ENCODE measurements at places on chromosomes 7 and 10.

DNA sequence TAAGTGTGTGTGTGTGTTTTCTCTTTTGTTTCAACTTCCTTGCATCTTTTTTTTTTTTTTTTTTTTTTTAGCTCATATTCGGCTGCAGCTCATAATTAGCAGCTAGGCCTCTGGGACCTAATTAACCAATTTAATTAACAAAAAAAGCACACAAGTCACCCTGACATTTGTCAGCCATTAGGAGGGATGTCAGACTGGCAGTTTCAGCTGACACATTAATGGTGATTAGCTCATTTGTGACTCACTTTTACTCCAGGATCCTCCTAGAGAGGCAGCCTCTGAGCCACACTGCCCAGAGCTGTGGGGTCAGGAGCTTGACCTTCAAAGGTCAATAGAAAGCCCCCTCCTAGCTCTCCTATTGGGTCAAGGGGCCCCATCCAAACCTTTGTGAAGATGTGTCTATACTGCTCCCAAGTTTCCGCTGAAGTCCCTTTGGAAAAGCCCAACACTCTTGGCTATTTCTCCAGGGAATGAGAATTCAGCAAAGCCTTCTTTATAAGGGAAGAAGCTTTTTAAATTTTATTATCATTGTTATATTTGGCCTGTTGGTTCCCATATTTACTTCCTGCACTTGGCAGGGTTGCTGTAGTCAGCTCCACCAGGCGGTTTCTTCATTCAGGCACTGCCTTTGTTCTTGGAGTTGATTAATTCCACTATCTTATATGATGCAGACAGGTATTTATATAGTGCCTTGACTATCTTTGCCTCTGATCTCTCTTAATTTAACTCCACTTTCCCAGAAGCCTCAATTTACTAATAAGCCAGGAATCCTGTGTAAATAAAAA lies 109.5 kb upstream of the HABP2 start:
- DNase-seq: no peak

- no peak for DNase-seq
These were observed 143.4 kb upstream of the PCGF5 start for GRCh38 chr10:91076991-91077548.

GRCh38 chr7:90938371-90938770 lies 325.9 kb upstream of the FZD1 start:
- DNase-seq: no peak

DNA sequence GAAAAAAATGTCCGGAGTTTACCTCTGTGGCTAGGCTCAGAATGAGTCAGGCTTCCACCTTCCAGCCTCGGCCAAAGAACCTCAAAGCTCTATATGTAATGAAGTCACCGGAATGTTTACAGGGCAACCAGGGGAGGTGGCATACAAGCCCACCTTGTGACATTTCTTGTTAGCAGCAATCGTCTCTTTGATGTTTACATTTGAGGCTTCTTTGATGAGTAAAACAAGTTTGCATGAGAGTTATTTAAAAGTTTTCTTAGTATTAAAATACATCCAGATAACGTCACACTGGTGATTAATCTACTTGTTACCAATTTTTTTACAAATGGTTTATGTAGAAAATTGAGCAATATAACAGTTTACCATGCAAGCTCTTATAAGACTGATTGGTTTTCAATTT lies 133.1 kb upstream of the ADAM12 start:
- DNase-seq: no peak

GRCh38 chr7:65230231-65230630 lies 143.4 kb upstream of the ZNF92 start:
- no peak for DNase-seq

DNA sequence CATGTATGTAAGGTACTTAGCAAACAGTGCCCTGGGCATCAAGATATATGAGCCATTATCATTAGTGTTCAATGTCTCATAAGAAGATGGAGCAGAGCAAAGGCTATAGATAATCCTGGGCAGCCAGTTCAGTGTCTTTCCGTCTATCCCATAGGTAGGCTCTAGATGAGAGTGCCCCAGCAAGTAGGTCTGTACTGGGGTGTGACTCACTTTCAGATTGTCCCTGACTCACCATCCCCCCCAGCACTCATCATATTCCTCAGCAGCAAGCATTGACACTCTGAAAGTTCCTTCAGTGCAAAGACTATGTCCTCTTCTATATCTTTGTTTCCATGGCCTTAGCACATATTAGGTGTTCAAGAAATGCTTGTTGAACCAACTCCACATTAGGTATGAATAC lies 20.0 kb upstream of the FAM204A start:
- no peak for DNase-seq

GRCh38 chr10:120948889-120949608 lies 97.9 kb downstream of the WDR11 start:
- DNase-seq: peak; percentile 23

GRCh38 chr7:132735476-132735875 lies 159.2 kb upstream of the PLXNA4 start:
- no peak for DNase-seq

- no peak for DNase-seq
These were observed 13.6 kb downstream of the EIF4EBP2 start for GRCh38 chr10:70417568-70417967.

- DNase-seq: no peak
These were observed 242.6 kb upstream of the HGF start for GRCh38 chr7:82012453-82012852.

DNA sequence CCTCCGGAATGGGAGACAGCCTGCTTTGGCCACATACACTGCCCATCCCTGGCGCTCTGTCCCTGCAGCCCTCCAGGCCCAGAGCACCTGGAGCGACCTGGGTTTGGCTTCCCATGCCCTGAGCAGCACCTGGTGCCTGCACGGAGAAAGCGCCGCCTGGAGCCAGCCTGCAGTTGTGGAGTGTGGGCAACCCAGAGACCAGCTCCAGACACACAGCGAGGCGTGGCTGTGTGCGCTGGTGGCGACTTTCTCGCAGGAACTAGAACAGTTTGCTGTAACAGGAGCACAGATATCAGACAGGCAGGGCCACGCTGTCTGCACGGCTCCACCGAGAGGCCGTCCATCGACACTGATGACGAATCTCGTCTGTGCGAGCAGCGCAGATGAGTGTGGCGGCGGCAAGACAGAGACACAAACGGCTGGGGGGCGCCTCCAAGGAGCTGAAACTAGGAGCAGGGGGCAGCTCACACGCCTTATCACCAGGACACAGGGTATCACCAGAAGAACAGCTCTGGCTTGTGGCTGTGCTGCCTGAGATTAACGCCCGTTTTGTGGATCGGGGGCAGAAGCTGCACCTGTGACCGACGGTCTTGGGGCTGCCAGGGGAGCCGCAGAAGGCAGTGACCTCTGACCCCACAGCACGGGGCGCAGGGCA lies 275.3 kb downstream of the DNAJB6 start:
- no peak for DNase-seq

- DNase-seq: no peak
These were observed 2.3 kb downstream of the DNTT start for GRCh38 chr10:96306516-96306915.

DNA sequence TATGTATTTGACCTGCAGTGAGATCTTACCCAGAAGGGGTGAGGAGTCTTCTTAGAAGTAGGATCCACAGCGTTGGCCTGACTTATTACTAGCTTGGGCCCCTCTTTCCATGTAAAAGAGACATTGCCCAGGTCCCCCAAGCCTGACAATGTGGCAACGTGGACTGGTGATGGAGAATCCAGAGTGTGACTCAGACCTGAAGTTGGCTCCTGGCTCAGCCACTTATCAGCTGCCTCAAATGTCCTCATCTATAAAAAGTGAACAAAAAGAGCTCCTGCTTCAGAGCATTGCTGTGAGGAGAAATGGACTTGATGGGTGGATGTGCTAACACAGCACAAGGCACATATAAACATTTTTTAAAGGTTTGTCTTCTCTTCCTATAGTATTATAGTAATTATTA lies 35.4 kb upstream of the TECTB start:
- no peak for DNase-seq

GRCh38 chr7:51456431-51457060 lies 139.9 kb upstream of the COBL start:
- DNase-seq: no peak

DNA sequence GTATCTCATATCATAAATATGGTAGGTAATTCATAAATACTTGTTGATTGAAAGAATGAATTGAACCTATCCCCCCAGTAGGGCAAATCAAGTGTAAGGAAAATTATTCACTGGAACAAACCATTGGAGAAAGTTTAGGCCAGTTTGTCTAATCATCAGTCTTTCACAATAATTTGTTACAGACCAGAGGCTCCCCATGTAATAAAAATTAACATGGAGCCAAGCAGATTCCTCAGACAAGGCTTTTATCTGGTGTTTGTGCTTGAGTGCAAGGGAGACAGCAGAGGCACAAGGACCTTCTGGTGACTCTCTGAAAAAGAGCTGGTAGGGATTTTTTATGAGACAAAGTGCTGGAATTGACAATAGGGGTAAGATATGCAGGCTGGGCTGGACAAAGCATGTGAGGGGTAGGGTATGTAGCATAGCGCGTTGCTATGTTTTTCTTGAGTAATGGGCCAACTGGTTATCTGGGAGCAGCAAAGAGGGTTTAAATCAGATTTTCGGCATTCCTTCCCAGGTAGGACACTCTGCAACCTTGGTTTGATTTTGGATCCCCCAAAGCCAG lies 7.8 kb upstream of the PANK1 start:
- no peak for DNase-seq

DNA sequence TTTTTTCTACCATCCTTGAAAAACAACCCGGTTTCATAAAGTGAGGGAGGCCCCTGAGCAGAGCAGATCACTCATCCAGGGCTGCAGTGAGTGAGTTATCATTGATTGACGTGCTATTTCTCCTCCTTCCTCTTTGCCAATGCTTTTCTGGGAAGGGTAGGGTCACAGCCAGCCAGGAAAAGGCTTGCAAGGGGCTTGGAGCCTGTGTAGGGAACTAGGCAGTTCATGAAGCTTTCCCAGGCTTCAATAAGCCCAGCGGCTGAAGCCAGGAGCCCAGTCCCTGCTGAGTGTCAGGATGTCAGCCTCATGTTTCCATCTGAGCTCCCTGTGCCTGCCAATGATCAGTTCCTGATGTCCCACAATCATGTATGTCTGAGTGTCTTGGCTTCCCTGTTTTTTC lies 584.7 kb downstream of the GALNT17 start:
- DNase-seq: no peak

- DNase-seq: no peak
These were observed 2.7 kb upstream of the EN2 start for GRCh38 chr7:155455132-155455693.

GRCh38 chr7:22680482-22680911 lies 46.5 kb upstream of the IL6 start:
- DNase-seq: no peak

- no peak for DNase-seq
These were observed 8.8 kb downstream of the DEPP1 start for GRCh38 chr10:44969854-44970253.

GRCh38 chr10:100568912-100569311 lies 33.2 kb downstream of the HIF1AN start:
- no peak for DNase-seq

DNA sequence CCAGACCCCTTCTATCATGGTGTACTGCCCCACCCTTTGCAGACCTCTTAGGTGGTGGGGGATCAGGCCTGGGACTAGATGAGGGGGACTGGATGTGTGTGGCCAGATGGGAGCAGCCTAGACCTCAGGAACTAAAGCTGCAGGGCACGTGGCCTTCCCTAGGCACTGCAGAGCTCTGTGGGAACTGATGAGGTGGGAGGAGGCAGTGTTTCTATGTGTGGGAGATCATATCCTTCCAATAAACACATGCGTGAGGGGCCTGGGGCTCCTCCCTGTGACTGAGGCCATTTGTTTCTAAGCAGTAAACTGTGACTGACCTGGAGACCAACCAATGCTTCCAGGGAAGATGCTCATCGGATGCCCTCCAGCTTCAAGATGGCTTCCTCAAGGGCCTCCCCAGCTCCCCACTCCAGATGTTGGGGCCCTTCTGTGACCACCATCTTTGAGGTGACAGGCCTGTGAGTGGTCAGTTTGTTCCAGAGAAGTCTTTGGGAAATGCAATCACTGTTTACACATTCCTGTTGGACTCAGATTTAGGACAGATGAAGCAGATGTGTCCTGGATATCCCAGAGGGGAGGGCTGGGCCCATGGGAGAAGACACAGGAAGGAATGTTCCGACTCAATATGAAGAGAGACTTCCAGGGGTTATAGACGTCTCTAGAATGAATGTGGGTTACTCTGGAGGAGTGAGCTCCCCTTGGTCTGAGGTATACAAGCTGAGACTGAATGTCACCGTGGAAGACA lies 23.6 kb upstream of the ZCCHC24 start:
- no peak for DNase-seq

GRCh38 chr7:158450476-158451124 lies 137.0 kb downstream of the PTPRN2 start:
- DNase-seq: no peak

- DNase-seq: no peak
These were observed 16.0 kb upstream of the LANCL2 start for GRCh38 chr7:55349121-55349520.

GRCh38 chr10:120076996-120077706 lies 184.6 kb downstream of the SEC23IP start:
- no peak for DNase-seq

GRCh38 chr7:17207220-17207619 lies 91.2 kb upstream of the AHR start:
- DNase-seq: no peak

DNA sequence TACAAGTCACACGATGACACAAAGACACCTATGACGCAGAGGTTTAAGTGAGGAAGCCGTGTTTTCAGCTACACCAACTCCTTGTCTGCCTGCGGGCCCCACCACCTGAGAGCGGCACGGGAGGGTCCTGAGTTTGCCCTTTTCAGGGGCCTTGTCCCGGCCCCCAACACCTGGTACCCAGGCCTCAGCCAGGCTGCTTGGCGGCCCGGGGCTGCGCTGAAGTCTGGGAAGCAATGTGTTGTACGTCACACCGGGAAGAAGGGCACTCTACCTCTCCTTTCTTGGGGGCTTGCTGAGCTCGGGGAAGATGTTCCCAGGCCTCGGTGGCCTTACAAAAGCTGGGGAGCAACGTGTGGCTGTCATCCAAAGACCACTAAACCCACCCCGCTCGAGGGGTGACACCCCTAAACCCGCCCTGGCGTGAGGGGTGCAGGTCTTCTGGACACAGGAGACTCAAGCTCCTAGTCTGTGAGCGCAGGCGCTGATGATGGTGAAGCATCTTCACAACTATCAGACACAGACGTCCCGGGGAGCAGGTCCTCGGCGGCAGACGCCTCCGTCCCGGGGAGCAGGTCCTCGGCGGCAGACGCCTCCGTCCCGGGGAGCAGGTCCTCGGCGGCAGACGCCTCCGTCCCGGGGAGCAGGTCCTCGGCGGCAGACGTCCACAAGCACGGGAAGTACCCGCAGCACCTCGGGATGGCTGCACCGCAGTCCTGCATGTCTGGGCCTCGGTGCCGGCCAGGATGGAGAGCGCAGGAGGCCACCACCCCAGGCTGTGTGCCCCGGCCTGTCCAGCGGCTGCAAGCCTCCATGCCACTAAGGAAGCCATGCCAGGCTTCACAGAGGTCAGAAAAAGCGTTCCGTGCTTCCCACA lies 15.4 kb downstream of the CFAP46 start:
- no peak for DNase-seq

DNA sequence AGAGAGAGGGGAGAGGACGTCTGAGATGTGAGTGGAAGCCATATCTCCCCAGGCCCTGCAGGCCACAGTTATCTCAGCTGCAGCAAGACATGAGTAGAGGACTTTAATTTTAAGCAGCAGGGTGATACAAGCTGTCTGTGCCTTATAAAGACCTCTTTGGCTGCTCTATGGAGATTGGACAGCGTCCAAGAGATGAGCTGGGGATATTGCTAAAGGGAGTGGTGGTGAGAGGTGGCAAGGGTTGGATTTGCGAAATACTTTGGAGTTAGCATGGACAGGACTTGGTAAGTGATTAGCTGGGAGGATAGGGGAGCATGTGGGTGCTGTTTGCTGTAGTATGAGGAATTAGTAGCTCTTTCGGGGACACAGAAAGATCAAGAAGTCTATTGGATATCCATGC lies 191.8 kb downstream of the CACNB2 start:
- DNase-seq: no peak

GRCh38 chr10:92990615-92991014 lies 70.0 kb upstream of the CYP26C1 start:
- DNase-seq: no peak

Measured in activated T-cell treated with anti-CD3 and anti-CD28 coated beads for 4 hours (primary cell).